ENCODE measurements at places on chromosomes 12 and 14.

- DNase-seq: peak; percentile 80
Observed at GRCh38 chr14:100306101-100306997, at the start of gene SLC25A29. SLC25A29 (minus strand) TSS chr14:100306444; CDS start chr14:100306232, 212 bp downstream.

- DNase-seq: no peak
Observed at GRCh38 chr14:100893228-100893601, 10.3 kb downstream of the RTL1 start.

- DNase-seq: no peak
Observed at GRCh38 chr12:51055060-51055459, 6.9 kb downstream of the LETMD1 start.

- no peak for DNase-seq
Observed at GRCh38 chr12:64633940-64634337, 23.6 kb downstream of the RASSF3 start.
